ENCODE measurements at places on chromosomes 13 and 19.

- DNase-seq, result no peak
Measured at GRCh38 chr13:97274829-97275649, 52.9 kb downstream of the MBNL2 start.

DNA sequence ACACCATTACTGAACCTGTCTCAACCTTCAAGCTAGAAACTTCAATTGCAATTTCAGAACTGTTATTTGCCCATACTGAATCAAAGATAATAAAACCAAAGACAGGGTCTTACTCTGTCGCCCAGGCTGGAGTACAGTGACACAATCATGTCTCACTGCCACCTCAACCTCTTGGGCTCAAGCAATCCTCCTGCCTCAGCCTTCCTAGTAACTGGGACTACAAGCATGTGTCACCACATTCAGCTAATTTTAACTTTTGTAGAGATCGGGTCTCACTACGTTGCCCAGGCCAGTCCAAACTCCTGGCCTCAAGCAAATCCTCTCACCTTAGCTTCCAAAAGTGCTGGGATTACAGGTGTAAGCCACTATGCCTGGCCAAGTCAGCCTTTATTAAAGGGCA is 143.4 kb downstream of the DIAPH3 start:
- no peak for DNase-seq

- DNase-seq, result no peak
Measured at GRCh38 chr19:11061952-11062351, 27.3 kb upstream of the LDLR start.

DNA sequence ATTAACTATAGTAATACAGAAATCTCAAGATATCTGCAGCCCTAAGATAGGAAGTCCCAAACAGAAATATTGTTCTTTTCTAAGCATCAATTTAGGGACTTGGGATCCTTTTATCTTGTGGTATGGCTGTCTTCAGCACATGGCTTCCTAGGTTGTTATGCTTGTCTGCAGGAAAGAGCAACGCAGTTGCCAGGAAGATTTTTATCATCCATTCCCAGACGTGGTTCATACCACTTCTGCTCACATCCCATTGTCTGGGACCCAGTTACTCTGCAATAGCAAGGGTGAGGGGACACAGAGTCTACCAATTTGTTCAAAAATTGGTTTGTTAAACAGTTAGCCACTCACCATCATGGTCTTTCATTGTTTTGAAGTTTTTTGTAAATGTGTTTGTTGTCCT is 85.6 kb upstream of the RXFP2 start:
- DNase-seq, result no peak

GRCh38 chr13:59631271-59631670 is 532.5 kb downstream of the DIAPH3 start:
- no peak for DNase-seq

GRCh38 chr19:16655727-16656126 is 4.2 kb downstream of the SMIM7 start:
- no peak for DNase-seq

- DNase-seq, result no peak
Measured at GRCh38 chr13:91593456-91593855, 195.0 kb downstream of the GPC5 start.

DNA sequence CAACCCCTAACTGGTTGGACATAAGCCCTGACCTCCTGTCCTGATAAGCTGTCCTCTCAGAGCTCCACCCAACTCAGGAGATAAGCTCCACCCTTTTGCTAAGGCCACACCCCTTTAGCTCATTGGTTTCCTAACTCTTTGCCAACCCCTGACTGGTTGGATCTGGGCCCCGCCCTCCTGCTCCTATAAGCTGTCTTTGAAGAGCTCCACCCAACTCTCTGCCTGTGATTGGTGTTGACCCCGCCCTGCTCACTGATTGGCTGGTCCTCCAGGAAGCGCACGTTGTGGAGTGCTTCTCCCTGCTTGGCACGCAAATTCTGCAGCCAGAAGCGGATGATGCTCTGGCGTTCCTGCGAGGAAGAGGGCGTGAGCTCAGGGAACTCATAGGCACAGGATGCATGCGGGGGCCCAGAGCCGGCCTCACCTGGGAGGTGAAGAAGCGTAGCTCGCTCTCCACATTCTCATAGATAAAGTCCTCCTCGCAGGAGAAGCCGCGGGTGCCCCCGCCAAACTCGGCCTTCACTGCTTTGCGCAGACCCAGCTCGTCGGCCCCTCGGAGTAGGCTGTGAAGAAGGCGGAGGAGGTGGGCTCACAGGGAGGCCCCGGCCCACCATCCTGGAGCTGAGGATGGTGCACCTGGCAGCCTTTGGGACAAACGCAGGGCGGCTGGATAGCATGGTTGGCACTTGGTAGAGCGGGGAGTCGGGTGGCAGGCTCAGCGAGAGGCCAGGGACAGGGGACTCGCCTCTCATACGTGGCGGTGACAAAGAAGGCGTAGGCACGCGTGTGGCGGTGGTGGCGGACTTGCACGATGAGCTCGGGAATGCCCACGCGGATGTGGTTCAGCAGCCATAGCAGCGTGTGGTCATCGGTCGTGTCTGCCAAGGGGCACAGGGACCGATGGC is 1.7 kb downstream of the ANO8 start:
- no peak for DNase-seq

GRCh38 chr13:20209948-20210347 is 17.2 kb upstream of the GJB2 start:
- no peak for DNase-seq
